GM23338 (cell line): ENCODE measurements at places on chromosomes 2 and 18.

DNA sequence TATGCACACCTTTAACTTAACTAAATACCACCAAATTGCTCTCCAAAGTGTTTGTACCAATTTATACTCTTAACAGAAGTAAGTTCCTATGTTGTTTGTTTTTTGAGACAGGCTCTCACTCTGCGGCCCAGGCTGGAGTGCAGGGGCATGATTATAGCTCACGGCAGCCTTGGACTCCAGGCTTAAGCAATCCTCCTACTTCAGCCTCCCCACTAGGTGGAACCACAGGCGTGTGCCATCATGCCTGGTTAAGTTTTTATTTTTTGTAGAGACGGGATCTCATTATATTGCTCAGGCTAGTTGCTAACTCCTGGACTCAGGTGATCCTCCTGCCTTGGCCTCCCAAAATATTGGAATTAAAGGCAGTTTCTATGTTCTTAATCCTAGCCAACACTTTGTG lies 13.1 kb upstream of the NAB1 start:
- no peaks in the 10 kb centered on the region for H3K36me3 ChIP-seq
- no peak overlapping the region for H3K27ac ChIP-seq
- no peak overlapping the region for H3K4me3 ChIP-seq
- DNase-seq: no peak
- H3K4me1 ChIP-seq: no peaks in the 10 kb centered on the region

DNA sequence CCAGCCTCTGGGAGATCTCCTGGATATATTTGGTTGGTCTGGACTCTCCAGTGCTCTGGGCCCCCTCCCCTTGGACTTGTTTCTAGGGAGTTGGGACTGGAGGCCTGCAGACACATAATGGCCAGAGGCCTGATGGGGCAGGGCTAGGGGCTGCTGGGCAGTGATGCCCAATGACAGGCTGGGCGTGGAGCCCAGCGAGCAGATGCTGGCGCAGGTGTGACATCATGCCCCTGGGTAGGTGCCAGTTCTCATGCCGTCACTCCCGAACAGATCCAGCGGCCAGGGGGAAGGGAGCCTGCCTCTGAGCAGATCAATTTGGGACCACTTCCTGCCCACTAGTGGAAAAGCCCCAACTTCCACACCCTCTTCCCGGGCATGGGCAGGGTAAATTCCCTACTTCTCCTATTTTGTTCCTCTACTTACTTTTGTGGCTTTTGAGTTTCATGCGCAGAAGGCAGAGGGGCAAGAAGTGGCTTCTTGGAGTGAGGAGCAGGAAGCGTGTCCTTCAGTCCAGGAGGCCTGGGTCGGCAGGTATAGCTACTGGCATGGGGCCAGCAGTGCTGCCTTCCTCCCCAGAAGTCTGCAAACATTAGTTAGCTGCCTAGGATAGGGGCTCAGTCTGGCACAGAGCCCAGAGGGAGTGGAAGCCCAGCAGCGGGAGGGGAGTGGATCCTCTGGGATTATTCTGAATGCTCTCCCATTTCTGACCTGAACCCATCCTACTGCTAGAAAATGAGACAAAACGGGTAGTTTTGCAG lies 6.1 kb downstream of the MPV17 start:
- no peak for DNase-seq
- no peaks in the 10 kb centered on the region for H3K27me3 ChIP-seq
- peaks cover 13% of the 10 kb centered on the region for H3K4me1 ChIP-seq
- no peak overlapping the region for H3K4me3 ChIP-seq
- no peaks in the 10 kb centered on the region for H3K36me3 ChIP-seq

- no peak for DNase-seq
- H3K27ac ChIP-seq: no peak overlapping the region
- peaks cover 27% of the 10 kb centered on the region for H3K4me1 ChIP-seq
- no peak overlapping the region for H3K4me3 ChIP-seq
- no peaks in the 10 kb centered on the region for H3K27me3 ChIP-seq
These were observed 138.5 kb downstream of the DYM start for GRCh38 chr18:49321797-49322461.

- no peak overlapping the region for H3K4me3 ChIP-seq
- no peaks in the 10 kb centered on the region for H3K4me1 ChIP-seq
- no peaks in the 10 kb centered on the region for H3K36me3 ChIP-seq
These were observed 1531.9 kb upstream of the ACVR2A start for GRCh38 chr2:146312899-146313298.

DNA sequence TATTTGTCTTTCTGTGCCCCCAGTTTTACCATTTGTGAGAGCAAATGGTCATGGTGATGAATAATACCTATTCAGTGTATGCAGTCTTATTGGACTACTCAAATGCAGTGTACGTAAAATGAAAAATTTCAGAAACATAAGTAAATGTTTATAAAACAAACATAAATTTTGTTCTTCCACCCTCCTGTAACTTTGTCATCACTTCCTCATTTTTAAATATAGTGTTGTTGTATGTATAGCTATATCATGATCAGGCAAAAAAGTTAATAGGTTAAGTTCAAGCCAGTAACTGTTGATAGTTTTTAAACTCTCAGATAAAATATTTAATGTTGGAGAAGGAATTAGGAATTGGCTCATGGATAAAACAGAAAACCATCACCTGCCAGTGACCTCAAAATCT lies 93.2 kb downstream of the KLF7 start:
- no peak overlapping the region for H3K4me3 ChIP-seq
- no peak for DNase-seq
- no peak overlapping the region for H3K27ac ChIP-seq
- H3K36me3 ChIP-seq: no peaks in the 10 kb centered on the region
- no peaks in the 10 kb centered on the region for H3K27me3 ChIP-seq
- peaks cover 34% of the 10 kb centered on the region for H3K4me1 ChIP-seq

- H3K4me1 ChIP-seq: no peaks in the 10 kb centered on the region
- no peak for DNase-seq
- no peaks in the 10 kb centered on the region for H3K27me3 ChIP-seq
- no peaks in the 10 kb centered on the region for H3K36me3 ChIP-seq
- no peak overlapping the region for H3K27ac ChIP-seq
- H3K4me3 ChIP-seq: no peak overlapping the region
These were observed 594.9 kb upstream of the ID2 start for GRCh38 chr2:8086796-8087479.

- no peaks in the 10 kb centered on the region for H3K27me3 ChIP-seq
- DNase-seq: no peak
- no peaks in the 10 kb centered on the region for H3K4me1 ChIP-seq
- no peaks in the 10 kb centered on the region for H3K36me3 ChIP-seq
- H3K4me3 ChIP-seq: no peak overlapping the region
- no peak overlapping the region for H3K27ac ChIP-seq
These were observed 63.1 kb upstream of the MCFD2 start for GRCh38 chr2:46978723-46979122.
